Aorta (tissue), 5 donors: ENCODE measurements at places on chromosomes 7 and 10. TPM values are rescaled to one million over a fixed set of nuclear protein-coding genes. Genes with fewer than 3 reads are reported as not detected.

The OR2A42 gene
- total RNA-seq, result 1.3 TPM

The EN2 gene
- total RNA-seq, result not detected

The NRG3 gene
- total RNA-seq, result 0.87 TPM

The IPMK gene
- 4.5 TPM for total RNA-seq

The CALN1 gene
- total RNA-seq, result 0.33 TPM

The FZD8 gene
- 28.6 TPM for total RNA-seq

The AOAH gene
- total RNA-seq, result 34.9 TPM

The NPSR1 gene
- total RNA-seq, result not detected

The NPC1L1 gene
- 0.39 TPM for total RNA-seq

The FHIP2A gene
- 48.4 TPM for total RNA-seq

The ASIC3 gene
- total RNA-seq, result 1.7 TPM

The FOXI2 gene
- total RNA-seq, result 0.48 TPM

The MEOX2 gene
- total RNA-seq, result 35.9 TPM

The THSD7A gene
- total RNA-seq, result 20.0 TPM
